ENCODE measurements at places on chromosomes 7 and 10.

- DNase-seq, result no peak
Observed at GRCh38 chr10:107357033-107357432, 192.5 kb upstream of the SORCS1 start.

- no peak for DNase-seq
Observed at GRCh38 chr10:68272833-68273232, 40.9 kb upstream of the ATOH7 start.

GRCh38 chr7:99558306-99559174 lies at the start of gene ZNF655:
Gene ZNF655, plus strand, starts transcription at chr7:99558642. Its CDS starts 1,918 bp downstream, at chr7:99560560.
- peak; percentile 75 for DNase-seq

DNA sequence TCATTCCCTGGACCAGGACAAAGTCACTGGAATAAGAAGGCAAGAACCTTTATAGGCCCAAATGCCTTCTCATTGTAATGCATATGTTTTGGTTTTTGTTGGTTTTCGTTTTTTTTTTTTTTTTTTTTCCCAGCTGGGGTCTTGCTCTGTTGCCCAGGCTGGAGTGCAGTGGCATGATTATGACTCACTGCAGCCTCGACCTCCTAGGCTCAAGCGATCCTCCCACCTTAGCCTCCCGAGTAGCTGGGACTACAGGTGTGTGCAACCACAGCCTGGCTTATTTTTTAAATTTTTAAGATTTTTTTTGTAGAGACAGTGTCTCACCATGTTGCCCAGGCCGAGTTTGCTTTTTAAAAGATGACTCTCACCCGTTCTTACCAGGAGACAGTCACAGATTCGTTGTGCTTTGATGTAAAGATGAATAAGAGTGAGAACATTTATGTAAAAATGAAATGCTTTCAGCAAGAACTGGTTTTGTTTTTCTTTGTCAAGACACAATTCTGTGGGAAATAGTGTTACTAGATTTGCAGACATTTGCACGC lies 7.6 kb downstream of the IQCE start:
- DNase-seq, result no peak

Measured in brain pericyte (primary cell).